Left kidney (tissue), 8 donors: ENCODE measurements at places on chromosomes 11 and 22. TPM values are rescaled to one million over a fixed set of nuclear protein-coding genes. Genes with fewer than 3 reads are reported as not detected.

GRCh38 chr22:31857247-31857646, 87.1 kb upstream of the YWHAH start:
- DNase-seq, result peak; percentile 65

- no peak for DNase-seq
Observed at GRCh38 chr11:90556606-90557005, 333.8 kb upstream of the CHORDC1 start.

- DNase-seq, result no peak
Observed at GRCh38 chr11:64916040-64916774, 802 bp downstream of the ATG2A start.

- no peak for DNase-seq
Observed at GRCh38 chr11:67584205-67584880, 731 bp downstream of the GSTP1 start.

DNA sequence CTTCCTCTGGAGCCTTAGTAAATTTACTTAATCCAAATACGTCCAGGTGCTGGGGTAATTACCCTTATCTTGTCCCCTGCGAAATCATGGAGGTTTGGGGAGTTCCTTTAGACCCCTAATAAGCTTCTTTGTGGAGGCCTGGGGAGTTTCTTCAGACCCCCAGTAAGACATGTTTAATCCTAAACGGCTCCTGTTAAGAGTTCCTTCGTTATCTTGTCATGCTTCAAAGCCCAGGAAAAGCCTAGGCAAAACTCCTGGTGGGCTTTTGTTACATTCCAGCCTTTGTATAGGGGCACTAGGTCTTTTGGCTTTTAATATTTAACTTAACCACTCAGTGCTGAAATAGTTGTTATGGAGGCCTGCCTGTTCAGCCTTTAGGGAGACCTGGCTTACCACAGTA, 18.1 kb upstream of the PAMR1 start:
- no peak for DNase-seq

DNA sequence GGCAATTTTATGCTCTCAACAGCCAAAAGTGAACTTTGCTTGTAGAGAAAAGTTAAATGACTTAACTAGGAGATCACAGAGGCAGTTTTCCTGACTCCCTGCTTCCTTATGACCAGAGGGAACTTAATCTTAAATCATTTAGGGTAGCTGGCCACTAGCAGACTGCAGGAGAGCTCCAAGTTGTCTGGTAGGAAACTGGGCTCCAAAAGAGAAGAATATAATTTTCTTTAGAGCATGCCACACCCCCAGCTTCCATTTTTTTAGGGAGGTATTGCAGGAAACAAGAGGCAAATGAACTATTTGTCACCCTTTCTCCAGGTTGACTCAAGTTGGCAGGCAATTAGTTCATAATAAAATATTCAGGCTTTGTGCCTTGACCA, 2.6 kb downstream of the METTL15 start:
- DNase-seq, result no peak

GRCh38 chr11:76902121-76903014, 41.6 kb downstream of the ACER3 start:
- DNase-seq, result no peak

GRCh38 chr11:131234221-131234620, 136.2 kb upstream of the NTM start:
- no peak for DNase-seq

Gene CLTCL1
- 6.9 TPM for polyA plus RNA-seq

Gene RTN4RL2
- 2.5 TPM for polyA plus RNA-seq

GRCh38 chr11:119108857-119109221, 1.7 kb downstream of the C2CD2L start:
- no peak for DNase-seq

DNA sequence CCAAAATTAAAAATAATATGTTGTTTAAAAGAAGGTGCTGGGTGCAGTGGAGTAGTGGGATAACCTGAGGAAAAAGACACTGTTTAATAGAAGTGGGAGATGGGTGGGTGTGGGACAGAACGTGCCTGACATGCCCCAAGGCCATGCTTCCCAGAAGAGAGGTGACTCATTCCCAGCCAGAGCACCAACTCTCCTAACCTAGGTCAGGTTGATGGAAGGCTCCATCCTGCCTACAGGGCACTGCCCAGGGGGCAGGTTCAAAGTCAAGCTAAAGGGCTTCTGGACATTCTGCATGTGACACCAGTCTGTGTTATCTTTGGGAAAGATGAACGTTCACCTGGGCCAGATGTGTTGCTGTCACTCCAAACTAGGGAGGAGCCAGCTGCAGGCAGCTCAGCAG, 453.1 kb downstream of the SOX6 start:
- DNase-seq, result no peak

- DNase-seq, result no peak
Observed at GRCh38 chr11:41498726-41499125, 39.3 kb upstream of the LRRC4C start.

GRCh38 chr22:23547818-23548500, 32.1 kb downstream of the IGLL1 start:
- no peak for DNase-seq

GRCh38 chr11:87125257-87125656, 87.5 kb downstream of the TMEM135 start:
- no peak for DNase-seq

GRCh38 chr11:59769828-59770227, 14.7 kb downstream of the STX3 start:
- DNase-seq, result no peak

DNA sequence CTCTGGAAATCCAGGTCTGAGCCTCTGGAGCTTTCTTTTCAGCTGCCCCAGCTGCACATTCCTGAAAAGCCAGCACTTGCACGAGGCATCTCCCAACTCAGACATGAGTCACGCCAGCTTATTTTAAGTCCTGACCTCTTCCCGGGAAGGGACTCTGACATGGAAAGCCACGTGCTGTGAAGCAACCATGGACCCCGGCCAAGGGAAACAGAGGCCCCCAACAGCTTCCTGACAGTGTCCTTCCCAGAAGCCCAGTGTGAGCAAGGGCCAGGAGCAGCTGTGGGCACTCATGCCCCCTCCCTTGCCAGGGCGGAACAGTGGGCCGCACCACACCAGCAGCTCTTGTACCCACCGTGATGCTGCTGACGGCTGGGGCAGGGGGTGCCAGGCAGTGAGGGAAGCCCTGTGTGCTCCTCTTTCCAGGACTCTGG, 118.8 kb upstream of the CADM1 start:
- peak; percentile 48 for DNase-seq

- no peak for DNase-seq
Observed at GRCh38 chr11:71114124-71114851, 138.1 kb downstream of the SHANK2 start.

Gene TFIP11
- 45.6 TPM for polyA plus RNA-seq

Gene TRIM29
- polyA plus RNA-seq, result 1.8 TPM

- peak; percentile 3 for DNase-seq
Observed at GRCh38 chr11:113841691-113842090, 33.7 kb downstream of the USP28 start.

- DNase-seq, result no peak
Observed at GRCh38 chr22:20573833-20574615, 66.6 kb downstream of the MED15 start.

GRCh38 chr11:66716996-66717395, 12.0 kb downstream of the SPTBN2 start:
- DNase-seq, result no peak

DNA sequence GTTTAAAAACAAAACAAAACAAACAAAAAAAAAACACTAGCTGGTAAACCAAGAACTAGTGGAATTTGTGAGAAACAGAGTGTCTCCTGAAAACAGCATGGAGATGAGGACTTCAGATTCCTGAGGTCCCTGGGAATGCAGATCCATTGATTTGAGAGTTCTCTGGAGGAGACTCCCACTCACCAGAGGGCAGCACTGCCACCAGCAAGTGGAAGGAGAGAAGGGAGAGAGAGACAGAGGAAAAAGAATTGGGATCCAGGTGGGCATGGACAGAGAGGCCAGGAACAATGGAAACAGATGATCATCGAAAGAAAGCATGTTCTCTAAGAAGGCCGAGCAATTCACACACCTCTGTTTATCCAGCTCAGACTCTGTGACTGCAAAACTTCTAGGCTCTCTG, 31.8 kb downstream of the ETS1 start:
- DNase-seq, result no peak

- DNase-seq, result no peak
Observed at GRCh38 chr11:104169091-104169490, 5.1 kb upstream of the PDGFD start.

DNA sequence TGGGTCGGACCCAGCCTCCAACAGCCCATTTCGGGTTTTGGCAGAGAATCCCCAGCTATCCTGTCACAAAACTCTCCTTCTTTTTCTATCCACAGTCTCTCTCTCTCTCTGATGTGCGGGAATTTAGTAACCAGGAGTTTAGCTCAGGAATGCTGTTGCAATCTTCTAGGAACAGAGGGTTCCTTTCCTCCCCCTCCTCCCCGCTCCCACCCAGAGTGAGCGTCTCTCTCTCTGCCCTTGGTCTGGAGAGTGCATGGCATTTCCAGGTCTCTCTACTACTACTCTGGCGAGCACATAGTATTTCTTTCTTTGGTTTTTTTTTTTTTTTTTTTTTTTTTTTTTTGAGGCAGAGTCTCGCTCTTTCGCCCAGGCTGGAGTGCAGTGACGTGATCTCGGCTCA, 17.7 kb downstream of the APIP start:
- DNase-seq, result no peak

DNA sequence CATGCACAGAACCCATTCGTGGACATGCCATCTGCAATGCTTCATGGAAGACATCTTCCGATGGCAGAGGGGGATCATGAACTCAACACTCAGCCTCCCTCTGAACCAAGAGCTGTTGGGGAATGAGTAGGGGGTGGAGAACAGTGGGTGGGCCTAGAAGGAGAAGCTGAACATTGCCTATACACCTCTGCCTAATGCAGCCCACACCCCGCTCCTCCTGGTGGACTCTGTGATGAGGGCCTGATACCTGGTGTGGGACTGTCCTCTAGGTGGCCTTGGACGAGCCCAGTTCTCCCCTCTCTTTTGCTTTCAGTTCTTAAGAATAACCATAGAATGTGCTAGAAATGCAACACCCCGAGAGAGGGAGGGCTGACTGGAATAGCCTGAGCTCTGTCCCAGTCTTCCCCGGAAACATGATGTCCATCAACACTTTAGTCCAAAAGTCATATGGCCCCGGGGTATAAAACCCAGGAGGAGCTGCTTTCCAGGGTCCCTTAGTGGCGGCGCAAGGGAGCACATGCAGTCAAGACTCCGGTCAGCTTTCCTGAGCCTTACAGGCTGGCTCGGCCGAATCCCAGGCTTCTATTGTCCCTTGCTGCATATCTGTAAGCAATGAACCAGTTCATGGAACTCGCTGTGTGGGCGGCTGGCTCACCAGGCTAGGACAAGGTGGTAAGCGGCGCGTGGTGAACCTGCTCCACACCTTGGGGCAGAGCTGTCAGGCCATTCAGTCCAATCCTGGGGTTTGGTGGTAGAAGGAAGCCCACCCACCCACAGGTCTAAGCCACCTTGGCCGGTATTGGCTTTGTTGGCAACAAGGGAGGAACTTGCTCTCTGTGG, 216.9 kb downstream of the CTTN start:
- no peak for DNase-seq
